Pancreas (tissue), 10 donors: ENCODE measurements at places on chromosomes 5 and 9. TPM values are rescaled to one million over a fixed set of nuclear protein-coding genes. Genes with fewer than 3 reads are reported as not detected.

- no peaks in the 10 kb centered on the region for H3K27me3 ChIP-seq
- no peaks in the 10 kb centered on the region for H3K4me1 ChIP-seq
- DNase-seq: no peak
- H3K27ac ChIP-seq: peak overlapping the region; percentile 19
- H3K36me3 ChIP-seq: no peaks in the 10 kb centered on the region
Observed at GRCh38 chr5:117065161-117065560, 490.5 kb upstream of the SEMA6A start.

GRCh38 chr5:1404062-1404461 is 41.2 kb downstream of the SLC6A3 start:
- H3K4me1 ChIP-seq: no peaks in the 10 kb centered on the region
- no peaks in the 10 kb centered on the region for H3K27me3 ChIP-seq
- DNase-seq: no peak
- H3K4me3 ChIP-seq: no peak overlapping the region
- no peak overlapping the region for H3K27ac ChIP-seq

- H3K4me3 ChIP-seq: no peak overlapping the region
- no peaks in the 10 kb centered on the region for H3K36me3 ChIP-seq
- H3K4me1 ChIP-seq: no peaks in the 10 kb centered on the region
- DNase-seq: no peak
- H3K27me3 ChIP-seq: no peaks in the 10 kb centered on the region
- H3K27ac ChIP-seq: no peak overlapping the region
Observed at GRCh38 chr9:69499407-69499806, 172.8 kb downstream of the APBA1 start.

DNA sequence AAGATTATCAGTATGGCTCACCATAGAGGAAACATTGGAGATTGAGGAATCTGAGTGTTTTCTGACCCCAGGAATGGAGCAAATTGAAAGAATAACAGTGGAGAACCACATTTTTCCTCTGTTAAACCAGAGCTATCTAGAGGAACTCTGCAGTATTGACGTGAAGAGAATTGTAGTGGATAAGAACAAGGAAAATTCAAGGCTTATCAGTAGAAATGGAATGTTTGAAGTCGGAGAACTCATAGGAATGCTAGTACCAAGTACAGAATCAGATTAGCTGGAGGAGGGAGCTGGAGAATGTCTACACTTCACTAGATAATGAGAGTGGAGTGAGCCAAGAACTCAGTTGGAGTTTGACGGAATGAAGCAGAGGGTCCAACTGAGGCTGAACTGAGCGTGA is 50.3 kb downstream of the SNCAIP start:
- no peak for DNase-seq
- no peak overlapping the region for H3K27ac ChIP-seq
- H3K4me3 ChIP-seq: no peak overlapping the region
- H3K27me3 ChIP-seq: no peaks in the 10 kb centered on the region
- no peaks in the 10 kb centered on the region for H3K36me3 ChIP-seq

- no peak for DNase-seq
- no peaks in the 10 kb centered on the region for H3K36me3 ChIP-seq
- no peak overlapping the region for H3K27ac ChIP-seq
- no peaks in the 10 kb centered on the region for H3K4me1 ChIP-seq
Observed at GRCh38 chr9:107886826-107887225, 397.3 kb upstream of the KLF4 start.

DNA sequence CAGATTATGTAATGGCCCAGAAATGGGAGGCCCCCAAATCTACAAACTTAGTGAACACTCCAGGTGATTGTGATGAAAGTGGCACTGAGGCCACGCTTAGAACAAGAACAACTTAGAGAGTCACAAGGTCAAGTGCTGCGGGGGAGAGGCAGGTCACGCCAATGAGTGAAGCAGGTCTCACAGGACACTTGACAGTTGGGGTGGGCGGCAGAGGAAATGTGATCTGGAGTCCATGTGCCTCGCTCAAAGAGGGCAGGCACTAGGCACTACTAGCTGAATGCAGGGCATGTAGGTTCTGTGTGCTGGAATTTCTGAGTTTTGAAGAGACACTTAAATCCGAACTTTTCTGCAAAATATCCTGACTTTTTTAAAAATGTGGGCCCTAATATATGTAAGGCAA is 193.2 kb upstream of the RORB start:
- H3K27ac ChIP-seq: no peak overlapping the region
- no peaks in the 10 kb centered on the region for H3K36me3 ChIP-seq
- no peaks in the 10 kb centered on the region for H3K27me3 ChIP-seq
- no peaks in the 10 kb centered on the region for H3K4me1 ChIP-seq
- H3K4me3 ChIP-seq: no peak overlapping the region

DNA sequence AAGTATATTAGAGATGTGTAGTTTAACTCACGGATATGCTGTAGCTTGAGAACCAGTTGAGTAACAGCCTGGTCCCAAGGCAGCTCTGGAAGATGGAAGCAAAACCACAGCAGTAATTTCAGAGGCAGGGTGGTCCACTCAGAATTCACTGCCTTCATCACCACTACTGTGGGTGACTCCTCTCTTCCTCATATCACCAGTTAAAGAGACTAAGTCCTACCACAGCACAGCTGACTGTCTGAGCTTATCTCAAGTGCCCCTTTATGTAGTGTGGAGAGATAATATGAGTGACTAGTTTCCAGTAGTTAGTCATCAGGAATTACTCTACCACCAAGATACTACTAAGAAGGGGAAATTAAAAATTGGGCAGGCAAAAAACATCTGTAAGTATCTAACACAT is 1571.2 kb upstream of the C9orf72 start:
- no peaks in the 10 kb centered on the region for H3K36me3 ChIP-seq
- no peaks in the 10 kb centered on the region for H3K4me1 ChIP-seq
- no peak overlapping the region for H3K27ac ChIP-seq

DNA sequence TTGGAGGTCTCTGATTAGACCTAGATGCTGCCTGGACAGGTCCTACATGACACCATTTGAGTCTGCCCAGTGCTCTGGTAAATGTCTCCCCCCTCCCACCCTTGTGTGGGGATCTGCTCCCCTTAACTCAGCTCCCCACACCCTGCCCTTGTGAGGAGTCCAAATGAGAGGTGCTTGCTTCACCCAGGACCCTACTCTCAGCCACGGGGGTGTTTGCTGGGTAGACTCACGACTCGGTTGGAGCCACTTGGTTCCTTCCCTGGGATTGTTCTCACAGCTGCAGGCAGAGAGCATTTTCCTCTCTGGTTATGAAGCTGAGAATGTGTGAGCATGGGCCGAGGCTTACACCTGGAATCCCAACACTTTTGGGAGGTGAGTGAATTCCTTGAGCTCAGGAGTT is 204.7 kb downstream of the CDK5RAP2 start:
- DNase-seq: no peak
- H3K36me3 ChIP-seq: no peaks in the 10 kb centered on the region
- no peak overlapping the region for H3K27ac ChIP-seq
- H3K27me3 ChIP-seq: no peaks in the 10 kb centered on the region
- no peak overlapping the region for H3K4me3 ChIP-seq

DNA sequence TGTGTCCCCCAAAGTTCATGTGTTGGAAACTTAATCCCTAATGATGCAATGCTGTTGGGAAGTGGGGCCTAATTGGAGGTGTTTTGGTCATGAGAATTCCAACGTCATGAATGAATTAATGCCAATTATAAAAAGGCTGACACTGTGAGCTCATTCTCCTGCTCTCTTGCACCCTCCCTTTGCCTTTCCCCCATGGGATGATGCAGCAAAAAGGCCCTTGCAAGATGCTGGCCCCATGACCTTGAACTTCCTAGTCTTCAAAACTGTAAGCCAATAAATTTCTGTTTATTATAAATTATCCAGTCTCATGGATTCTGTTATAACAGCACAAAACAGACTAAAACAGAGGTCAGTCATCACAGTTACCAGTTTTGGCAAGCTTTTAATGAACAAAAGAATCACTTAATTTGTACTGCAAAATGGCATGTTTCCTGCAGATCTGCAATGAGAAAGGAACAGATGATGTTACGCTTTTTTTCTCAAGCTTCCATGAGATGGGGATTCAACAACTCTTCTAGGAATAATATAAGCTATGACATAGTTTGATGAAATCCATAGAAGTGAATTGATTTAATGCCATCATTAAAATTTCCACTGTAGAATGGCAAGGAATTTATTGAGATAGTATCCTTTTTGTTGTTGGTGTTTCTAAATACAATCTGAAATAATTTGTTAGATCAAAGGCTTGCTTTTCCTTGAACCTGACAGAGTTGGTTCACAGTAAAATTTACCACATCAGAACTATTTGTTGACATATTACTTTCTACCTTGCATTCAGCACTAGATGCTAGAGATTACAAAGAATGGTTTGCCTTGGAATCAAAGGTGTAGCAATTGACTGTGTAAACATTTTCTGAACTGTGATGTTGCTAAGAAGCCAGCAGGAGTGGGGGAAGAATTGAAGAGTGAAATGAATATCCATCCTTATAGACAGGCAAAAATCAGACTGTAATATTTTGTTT is 29.3 kb upstream of the RFK start:
- H3K4me1 ChIP-seq: no peaks in the 10 kb centered on the region
- no peaks in the 10 kb centered on the region for H3K36me3 ChIP-seq
- no peak overlapping the region for H3K27ac ChIP-seq
- no peak for DNase-seq
- no peak overlapping the region for H3K4me3 ChIP-seq

DNA sequence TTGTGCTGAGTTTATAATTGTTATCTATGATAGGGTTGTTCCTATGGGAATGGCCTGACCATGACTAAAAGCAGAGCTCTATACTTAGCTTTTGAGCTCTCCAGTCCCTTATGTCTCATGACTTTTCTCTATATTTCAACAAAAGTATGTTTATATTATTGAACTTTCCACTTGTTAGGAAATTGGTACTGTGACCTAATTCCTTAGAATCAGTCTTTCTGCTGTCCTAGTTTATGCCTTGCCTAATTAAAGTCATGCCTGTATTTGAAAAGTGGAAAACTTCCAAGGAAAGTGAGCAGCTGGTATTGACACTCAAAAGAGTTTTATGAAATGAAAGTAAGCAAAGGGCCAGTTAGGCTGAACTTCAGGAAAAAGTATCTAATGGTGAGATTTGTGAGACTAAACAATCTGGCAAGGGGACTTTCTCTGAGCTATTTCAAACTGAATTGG is 68.6 kb downstream of the XRCC4 start:
- no peak for DNase-seq
- H3K36me3 ChIP-seq: no peaks in the 10 kb centered on the region
- no peaks in the 10 kb centered on the region for H3K27me3 ChIP-seq
- no peak overlapping the region for H3K4me3 ChIP-seq
- no peaks in the 10 kb centered on the region for H3K4me1 ChIP-seq

- H3K27ac ChIP-seq: peak overlapping the region; percentile 99
- peak; percentile 98 for DNase-seq
- H3K4me1 ChIP-seq: peaks cover 28% of the 10 kb centered on the region
- H3K4me3 ChIP-seq: peak overlapping the region; percentile 53
Observed at GRCh38 chr9:14314929-14315874, 1.3 kb upstream of the NFIB start.

GRCh38 chr5:162214551-162214950 is 147.0 kb downstream of the GABRG2 start:
- no peak overlapping the region for H3K4me3 ChIP-seq
- no peak for DNase-seq
- no peaks in the 10 kb centered on the region for H3K27me3 ChIP-seq

DNA sequence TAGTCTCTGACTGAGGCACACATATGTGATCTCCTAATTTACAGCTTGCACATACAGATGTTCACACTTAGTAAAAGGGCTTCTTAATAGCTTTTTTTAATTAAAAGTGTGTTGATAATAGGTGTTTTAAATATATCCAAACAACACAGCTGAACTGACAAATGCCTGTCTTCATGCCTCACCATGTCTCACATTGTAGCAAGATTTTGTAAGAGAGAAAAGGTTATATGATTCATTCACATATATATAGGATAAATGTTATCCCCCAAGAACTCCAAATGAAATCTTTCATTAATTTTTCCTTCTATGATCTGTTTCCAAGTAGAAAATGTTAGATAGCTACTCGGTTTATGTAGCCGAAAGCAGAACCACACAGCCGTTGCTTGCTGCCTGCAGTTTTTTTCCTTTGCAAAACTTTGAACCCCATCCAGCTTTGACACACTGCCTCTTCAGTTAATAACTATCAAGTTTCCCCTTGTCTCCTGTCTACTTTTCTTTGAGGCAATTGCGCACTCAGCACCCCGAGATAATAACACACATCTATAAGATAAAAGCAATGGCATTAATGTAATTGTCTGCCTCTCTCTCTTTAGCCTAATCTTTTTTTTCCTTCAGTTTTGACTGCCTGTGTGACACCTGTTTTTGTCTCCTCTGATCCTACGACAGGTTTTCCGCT is 299.2 kb downstream of the BNC2 start:
- H3K4me3 ChIP-seq: no peak overlapping the region
- H3K36me3 ChIP-seq: no peaks in the 10 kb centered on the region
- no peak for DNase-seq
- H3K4me1 ChIP-seq: peaks cover 9% of the 10 kb centered on the region

DNA sequence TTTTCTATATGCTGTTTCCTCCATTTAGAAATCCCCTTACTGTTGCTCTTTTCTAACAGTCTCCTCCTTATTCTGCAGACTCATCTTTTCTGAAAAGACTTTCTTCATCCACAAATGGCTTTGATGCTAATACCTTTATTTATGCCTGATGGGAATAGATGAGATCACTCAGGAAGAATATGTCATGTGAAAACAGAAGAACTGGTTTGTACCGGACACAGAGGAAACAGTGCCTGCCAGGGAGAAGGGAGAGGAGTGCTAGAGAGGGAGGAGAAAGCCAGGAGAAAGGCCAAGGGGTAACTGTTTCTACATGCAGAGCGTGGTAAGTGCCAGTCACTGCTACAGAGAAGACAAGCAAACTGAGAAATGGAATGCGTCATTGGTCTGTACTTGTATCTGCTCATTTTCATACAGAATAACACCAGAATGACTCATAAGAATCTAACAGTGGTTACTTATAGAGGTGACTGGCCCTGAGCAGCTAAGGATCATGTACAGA is 45.9 kb upstream of the PJA2 start:
- no peaks in the 10 kb centered on the region for H3K27me3 ChIP-seq
- no peak overlapping the region for H3K4me3 ChIP-seq
- peak overlapping the region; percentile 56 for H3K27ac ChIP-seq

- H3K27me3 ChIP-seq: no peaks in the 10 kb centered on the region
- DNase-seq: no peak
- no peaks in the 10 kb centered on the region for H3K4me1 ChIP-seq
- no peaks in the 10 kb centered on the region for H3K36me3 ChIP-seq
Observed at GRCh38 chr9:116389541-116390302, 236.1 kb downstream of the PAPPA start.

- no peak overlapping the region for H3K4me3 ChIP-seq
- H3K27ac ChIP-seq: no peak overlapping the region
- no peaks in the 10 kb centered on the region for H3K27me3 ChIP-seq
- no peaks in the 10 kb centered on the region for H3K36me3 ChIP-seq
- no peaks in the 10 kb centered on the region for H3K4me1 ChIP-seq
Observed at GRCh38 chr5:36950586-36951457, 74.3 kb downstream of the NIPBL start.

GRCh38 chr9:36218411-36218901 is 27.7 kb downstream of the CLTA start:
- H3K36me3 ChIP-seq: peaks cover 39% of the 10 kb centered on the region
- DNase-seq: no peak
- H3K4me3 ChIP-seq: no peak overlapping the region
- no peaks in the 10 kb centered on the region for H3K27me3 ChIP-seq

TMEM252 gene
- total RNA-seq: not detected

CFAP77 gene
- not detected for total RNA-seq

HMGCR gene
- total RNA-seq: 18.0 TPM

SLC1A3 gene
- total RNA-seq: 5.3 TPM

PCDHB14 gene
- 1.9 TPM for total RNA-seq

FCN1 gene
- 0.76 TPM for total RNA-seq

CDX1 gene
- not detected for total RNA-seq

OBP2B gene
- not detected for total RNA-seq

DCAF10 gene
- total RNA-seq: 16.9 TPM

EIF4E1B gene
- total RNA-seq: not detected

GFPT2 gene
- total RNA-seq: 10.6 TPM

ZBED3 gene
- total RNA-seq: 20.8 TPM

TEX48 gene
- total RNA-seq: not detected

FRMPD1 gene
- 0.61 TPM for total RNA-seq

CCDC152 gene
- 0.55 TPM for total RNA-seq
